ENCODE measurements at places on chromosomes 13 and 19.

DNA sequence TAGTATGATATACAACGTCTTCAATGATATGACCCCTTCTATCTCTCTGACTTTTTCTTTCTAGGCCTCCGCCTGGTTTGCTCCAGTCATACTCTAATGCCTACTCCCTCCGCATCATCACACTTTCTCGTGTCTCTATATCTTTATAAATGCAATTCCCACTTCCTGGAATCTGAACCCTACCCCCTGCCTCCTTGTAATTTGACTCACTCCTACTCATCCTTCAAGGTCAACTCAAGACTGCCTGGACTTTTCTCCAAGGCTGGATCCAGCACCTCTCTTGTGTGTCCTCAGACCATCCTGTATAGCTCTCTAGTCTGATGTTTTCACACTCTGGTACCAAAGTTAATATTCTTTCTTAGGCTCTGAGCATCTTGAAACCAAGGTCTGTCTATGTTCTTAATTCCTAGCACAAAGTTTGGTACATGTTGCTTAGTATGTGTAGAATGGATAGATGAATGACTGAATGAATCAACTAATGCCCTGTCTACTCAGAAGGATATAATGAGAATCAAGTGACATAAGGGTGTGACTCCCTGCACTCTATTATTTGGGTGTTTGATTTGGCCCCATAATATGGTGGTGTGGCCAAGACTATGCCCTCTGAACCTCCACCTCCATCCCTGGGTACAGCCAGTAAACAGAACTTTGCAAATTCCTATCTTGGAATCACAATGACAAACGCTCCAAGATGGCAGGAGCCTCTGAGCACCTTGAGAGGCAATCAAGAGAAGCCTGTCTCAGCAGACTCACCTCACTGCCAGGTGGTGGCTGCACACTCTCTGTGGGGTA lies 74.3 kb upstream of the SERP2 start:
- DNase-seq: no peak

- no peak for DNase-seq
These were observed at the start of gene MYO1F for GRCh38 chr19:8577247-8577646. MYO1F (minus strand) TSS chr19:8577442; CDS start chr19:8577309, 133 bp downstream.

- DNase-seq: no peak
These were observed 7.1 kb upstream of the ERVV-2 start for GRCh38 chr19:53037101-53038097.

GRCh38 chr13:43057653-43058317 lies 34.4 kb downstream of the DNAJC15 start:
- DNase-seq: no peak

- DNase-seq: no peak
These were observed 30.8 kb upstream of the NDFIP2 start for GRCh38 chr13:79450110-79450509.

GRCh38 chr19:34375598-34375997 lies 10.6 kb downstream of the GPI start:
- no peak for DNase-seq

- DNase-seq: no peak
These were observed 8.8 kb downstream of the PRR36 start for GRCh38 chr19:7865262-7865911.

DNA sequence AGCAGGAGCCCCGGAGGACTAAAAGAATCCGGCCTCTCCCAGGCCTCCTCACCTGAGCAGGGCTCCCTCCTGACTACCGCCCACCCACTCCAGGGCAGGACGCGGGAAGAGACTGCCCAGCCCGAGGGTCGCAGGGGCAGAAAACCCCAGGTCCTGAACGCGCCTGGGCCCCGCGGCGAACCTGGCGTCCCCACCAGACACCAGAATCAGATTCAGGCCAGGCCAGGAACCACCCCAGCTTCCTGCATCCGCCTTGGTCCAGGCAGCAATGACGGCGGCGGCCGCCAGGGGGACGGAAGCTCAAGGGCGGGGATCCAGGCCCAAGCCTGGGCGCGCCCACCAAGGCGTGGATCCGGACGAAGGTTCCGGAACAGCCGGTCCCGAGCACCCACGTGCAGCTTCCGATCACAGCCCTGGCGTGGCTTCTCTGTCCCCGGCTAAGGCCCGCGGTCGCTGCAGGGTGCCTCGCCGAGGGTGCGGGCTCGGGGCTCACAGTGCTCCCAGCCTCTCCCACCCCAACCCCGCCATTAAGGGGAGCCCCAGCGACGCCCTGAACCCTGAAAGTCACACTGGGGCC lies 3.6 kb downstream of the LGALS7 start:
- peak; percentile 84 for DNase-seq

GRCh38 chr19:36121486-36122124 lies 6.3 kb downstream of the TBCB start:
- no peak for DNase-seq

- DNase-seq: no peak
These were observed 1004.2 kb downstream of the UQCRFS1 start for GRCh38 chr19:28208745-28209144.

DNA sequence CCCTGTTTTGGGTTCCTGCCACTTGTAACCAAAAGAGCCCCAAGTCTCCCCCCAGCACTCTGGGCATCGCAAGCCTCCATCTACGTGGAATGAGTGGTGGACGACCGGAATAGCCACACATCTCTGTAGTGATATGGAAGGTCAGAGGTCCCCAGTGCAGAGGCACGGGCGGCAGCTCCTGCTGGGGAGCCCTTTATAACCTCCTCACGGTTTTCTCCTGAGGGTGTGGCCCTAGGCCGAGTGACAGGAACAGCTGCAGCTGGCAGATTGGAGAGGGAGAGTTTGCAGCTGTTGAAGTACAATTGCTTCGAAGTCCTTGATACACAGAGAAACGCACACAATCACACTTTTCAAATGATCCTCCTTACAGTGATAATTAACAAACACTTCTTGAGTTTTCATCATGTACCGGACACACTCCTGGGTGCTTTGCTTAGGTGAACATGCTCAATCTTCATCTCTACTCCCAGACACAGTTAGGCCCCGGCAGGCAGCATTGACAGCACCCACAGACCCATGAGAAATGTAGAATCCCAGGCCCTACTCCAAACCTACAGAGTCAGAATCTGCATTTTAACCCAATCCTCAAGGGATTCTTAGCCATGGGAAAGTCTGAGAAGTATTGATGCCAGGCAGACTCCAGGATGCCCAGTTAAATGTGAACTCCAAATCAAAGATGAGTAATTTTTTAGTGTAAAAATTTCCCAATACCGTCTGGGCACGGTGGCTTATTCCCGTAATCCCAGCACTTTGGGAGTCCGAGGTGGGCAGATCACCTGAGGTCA lies 4.9 kb upstream of the ZNF787 start:
- DNase-seq: no peak

GRCh38 chr19:8332976-8333766 lies 9.9 kb downstream of the KANK3 start:
- no peak for DNase-seq

- DNase-seq: no peak
These were observed 34.4 kb downstream of the ATP7B start for GRCh38 chr13:51976890-51977289.

- DNase-seq: peak; percentile 39
These were observed 1.3 kb downstream of the ICAM5 start for GRCh38 chr19:10290876-10291553.

DNA sequence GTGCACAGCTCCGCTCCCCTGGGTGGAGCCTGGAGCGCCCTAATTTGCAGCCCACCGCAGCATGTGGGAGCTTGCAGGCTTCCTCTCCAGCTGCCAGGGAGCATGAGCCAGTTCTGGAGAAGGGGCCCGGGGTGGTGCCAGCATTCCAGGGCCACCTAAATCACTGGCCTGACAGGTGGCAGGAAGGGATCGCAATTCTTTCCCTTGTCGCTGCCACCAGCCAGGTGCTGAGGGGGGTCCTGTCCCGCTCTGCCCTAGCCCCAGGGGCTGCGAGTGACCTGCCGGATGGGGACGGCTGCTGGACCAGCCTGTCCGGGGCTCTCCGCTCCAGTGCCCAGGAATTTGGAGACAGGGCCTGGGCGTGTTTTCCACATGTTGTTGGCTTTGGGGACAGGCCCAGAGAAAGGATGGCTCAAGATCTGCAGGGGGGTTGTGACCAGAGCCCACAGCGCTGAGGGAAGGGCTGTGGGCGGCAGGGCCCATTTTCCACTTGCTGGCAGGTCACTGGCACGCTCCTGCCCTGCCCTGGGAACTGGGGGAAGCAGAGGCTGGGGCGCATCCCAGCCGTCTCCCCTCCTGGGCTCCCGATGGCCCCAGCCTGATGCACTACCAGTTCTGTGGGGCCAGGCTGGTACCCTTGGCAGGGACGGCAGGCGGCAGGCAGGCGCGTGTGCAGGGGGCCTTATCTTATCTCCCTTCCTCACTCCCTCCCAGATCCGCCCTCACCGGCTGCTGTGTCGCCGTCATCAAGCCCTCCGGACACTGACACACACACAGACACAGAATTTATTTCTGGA lies 9.5 kb downstream of the NDUFA11 start:
- no peak for DNase-seq

DNA sequence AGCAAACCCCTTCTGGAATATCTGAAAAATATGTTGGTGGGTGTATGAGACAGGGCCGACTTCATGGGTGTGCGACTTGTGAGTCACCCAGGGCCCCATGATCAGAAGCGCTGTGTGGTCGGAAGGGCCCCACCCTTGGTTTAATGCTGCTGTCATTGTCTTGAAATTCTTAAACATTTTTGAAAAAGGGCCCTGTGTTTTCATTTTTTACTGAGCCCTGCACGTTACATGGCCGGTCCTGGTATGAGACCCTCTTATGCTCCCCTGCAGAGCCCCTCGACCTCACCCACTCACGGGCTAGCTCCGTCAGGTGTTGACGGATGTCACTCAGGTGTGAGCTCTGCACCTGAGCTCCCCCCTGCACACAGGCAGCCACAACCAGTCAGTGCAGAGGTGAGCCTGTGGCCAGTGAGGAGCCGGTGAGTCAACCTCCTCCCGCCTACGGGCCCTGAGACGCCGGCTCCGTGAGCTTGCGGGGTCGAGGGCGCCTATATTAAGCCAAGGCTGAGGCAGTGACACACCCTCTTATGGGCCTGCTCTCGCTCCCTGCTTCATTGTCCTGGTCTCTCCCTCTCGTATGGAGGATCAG lies 27.7 kb downstream of the GADD45B start:
- peak; percentile 58 for DNase-seq

GRCh38 chr19:3175781-3176714 lies 2.5 kb upstream of the S1PR4 start:
- DNase-seq: no peak

GRCh38 chr13:33721724-33722123 lies 96.2 kb upstream of the RFC3 start:
- DNase-seq: no peak

GRCh38 chr13:34881494-34881893 lies 60.6 kb upstream of the NBEA start:
- DNase-seq: no peak

DNA sequence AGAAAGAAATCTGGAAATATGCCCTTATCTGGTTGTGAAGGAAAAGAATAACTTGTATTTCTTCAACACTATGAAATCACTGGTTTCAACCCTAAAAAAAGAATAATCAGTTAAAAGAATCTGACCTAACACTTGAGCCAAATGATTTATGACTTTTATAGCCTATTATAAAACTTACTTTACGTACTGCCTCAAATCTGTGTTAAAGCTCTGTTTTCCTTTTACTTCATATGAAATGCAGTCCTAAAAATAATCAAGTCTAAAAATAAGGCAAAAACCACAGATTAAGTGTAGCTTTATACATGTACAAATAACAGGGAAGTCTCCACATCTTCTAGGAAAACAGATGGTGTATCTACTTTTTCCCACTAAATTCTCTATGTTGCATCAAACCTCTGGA lies 101.3 kb downstream of the VWA8 start:
- DNase-seq: no peak

DNA sequence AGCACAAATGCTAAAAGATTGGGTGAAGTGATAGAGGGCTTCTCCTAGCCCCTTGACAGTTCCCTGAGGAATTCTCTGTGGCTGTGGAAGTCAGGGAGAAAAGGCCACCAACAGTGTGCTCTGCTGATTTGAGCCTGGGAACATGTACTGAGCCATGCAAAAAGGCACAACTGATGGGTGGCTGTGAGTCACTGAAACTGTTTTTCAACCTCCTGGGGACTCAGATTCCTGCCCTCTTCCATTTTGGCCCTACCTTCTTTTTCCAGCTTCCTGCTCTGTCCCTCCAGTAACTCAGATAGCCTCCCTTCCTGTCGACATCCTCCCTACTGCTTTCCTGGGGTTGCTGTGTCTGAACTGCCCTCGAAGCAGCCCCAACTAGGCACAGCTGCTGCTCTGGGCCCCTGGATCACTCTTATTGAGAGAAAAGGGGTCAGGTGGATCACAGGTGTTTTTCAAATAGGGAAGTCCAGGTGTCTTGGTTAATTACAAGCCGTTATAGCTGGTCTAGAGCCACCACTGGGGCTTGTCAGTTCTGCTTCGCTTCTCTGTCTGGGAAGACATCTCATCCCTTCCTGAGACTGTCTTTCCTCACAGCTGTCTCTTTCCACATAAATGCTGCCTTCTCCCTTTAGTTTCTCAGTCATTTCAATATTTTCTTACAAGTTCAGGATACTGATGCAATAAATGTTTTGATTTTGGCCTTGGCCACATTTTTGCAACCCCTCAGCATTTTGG lies 13.7 kb downstream of the FAM124A start:
- DNase-seq: no peak

GRCh38 chr19:3852614-3853254 lies 16.1 kb downstream of the ZFR2 start:
- DNase-seq: no peak

DNA sequence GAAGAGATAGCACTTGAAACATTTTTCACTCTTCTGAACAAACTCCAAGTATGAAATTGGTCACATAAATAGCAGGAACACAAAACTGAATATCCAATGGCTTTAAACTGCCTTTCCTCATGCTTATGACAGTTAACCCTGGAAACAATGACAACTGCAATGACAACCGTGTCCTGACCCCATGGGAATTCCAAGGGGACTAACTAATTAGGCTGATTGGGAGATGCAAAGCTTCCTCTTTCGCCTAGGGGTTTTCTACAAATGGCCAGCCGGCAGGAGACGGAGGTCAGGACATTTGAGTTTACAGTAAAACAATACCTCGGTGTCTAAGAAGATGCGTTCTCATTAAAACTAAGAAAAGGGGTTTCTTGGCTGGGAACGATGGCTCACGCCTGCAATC lies 53.0 kb upstream of the URAD start:
- no peak for DNase-seq

DNA sequence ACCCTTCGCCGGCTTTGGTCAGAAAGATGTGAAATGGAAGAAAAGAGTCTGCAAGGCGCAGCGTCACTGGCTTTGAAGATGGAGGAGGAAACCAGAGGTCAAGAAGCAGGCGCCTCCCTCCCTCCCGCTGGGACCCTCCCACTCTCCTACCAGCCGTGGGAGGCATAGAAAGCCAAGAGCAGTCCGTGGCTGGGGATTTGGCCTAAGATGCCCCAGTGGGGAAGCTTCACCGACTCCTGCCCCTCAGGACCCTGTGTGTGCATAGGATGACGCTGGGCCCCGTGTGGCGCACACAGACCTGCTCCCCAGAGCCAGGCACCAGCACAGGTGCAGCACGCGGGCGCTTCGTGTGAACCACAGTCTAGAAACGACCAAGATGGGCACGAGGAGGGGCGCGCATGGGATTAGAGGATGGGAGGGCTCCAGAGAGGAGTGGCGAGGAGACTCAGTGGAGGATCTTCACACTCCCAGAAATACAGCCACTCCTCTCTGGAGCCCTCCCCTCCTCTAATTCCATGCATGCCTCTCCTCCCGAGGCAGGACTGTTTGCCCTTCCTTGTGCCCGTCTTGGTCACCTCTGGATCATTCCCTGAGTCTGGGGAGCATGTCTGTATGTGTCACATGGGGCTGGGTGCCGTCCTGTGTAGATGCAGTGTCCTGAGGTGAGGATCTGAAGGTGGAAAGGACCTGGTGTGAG lies 194.3 kb downstream of the TEX29 start:
- DNase-seq: no peak

GRCh38 chr19:48501494-48502349 lies 9.9 kb downstream of the LMTK3 start:
- DNase-seq: peak; percentile 55

All from stimulated activated CD4-positive, alpha-beta T cell treated with anti-CD3 and anti-CD28 coated beads, Interleukin-2, amount 100 ng/mL, for 48 hours (primary cell).